ENCODE measurements at places on chromosomes 3 and 15.

- DNase-seq: peak; percentile 34
Measured at GRCh38 chr3:71694358-71694999, 30.7 kb downstream of the EIF4E3 start.

DNA sequence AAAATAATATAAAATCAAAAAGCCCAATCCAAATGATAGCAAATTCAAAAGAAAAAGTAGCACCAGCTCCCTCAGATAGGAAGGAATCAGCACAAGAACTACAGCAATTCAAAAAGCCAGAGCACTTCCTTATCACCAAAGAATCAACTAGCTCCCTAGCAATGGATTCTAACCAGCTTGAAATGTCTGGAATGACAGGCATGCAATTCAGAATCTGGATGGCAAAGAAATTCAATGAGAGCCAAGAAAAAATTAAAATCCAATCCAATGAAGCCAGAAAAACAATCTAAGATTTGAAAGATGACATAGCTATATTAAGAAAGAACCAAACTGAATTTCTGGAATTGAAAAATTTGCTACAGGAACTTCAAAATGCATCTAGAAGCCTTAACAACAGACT, 1334.4 kb upstream of the ALCAM start:
- no peak for DNase-seq

DNA sequence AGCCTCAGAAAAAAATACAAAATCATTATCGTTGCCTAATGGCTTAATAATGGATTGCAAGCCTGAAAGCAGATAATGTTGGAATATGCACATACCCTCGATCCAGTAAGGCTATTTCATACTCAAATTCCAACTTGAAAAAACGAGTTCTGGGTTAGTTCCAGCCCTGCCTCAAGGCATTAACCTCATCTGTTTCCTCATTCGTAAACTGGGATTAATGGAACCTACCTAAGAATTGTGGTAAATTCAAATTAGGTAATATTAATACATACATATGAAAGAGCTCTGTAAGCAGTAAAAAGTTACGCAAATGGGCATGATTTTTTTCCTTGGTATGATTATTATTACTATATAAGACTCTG, 107.5 kb downstream of the SRGAP3 start:
- no peak for DNase-seq

GRCh38 chr3:171248426-171249111, 211.6 kb downstream of the TNIK start:
- no peak for DNase-seq

Data from colonic mucosa (tissue), 4 donors.